ENCODE measurements at places on chromosomes 12 and 14. TPM values are rescaled to one million over a fixed set of nuclear protein-coding genes. Genes with fewer than 3 reads are reported as not detected.

DNA sequence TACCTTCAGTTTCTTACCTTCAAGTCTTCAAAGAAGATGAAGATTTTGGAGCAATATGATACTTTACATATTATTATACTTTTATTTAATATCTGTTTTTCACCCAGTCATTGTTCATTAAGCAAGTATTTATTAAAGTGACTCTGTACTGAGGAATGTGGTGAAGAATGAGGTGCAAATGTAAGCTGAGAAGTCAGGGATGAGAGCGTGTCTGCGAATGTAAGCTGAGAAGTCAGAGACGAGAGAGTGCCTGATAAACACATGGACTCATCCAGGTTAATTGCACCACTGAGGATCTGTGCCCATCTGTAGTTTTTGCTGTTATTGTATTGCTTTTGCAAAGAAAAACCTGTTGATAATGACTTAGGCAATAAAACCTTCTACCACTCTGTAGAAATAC, 211.9 kb upstream of the FAR2 start:
- DNase-seq, result no peak

Gene CCDC197
- not detected for total RNA-seq

Gene PTCSC3
- not detected for total RNA-seq

- DNase-seq, result no peak
Observed at GRCh38 chr12:113359133-113359938, 949 bp downstream of the PLBD2 start.

- DNase-seq, result peak; percentile 77
Observed at GRCh38 chr12:26238341-26239121, 43.2 kb downstream of the SSPN start.

DNA sequence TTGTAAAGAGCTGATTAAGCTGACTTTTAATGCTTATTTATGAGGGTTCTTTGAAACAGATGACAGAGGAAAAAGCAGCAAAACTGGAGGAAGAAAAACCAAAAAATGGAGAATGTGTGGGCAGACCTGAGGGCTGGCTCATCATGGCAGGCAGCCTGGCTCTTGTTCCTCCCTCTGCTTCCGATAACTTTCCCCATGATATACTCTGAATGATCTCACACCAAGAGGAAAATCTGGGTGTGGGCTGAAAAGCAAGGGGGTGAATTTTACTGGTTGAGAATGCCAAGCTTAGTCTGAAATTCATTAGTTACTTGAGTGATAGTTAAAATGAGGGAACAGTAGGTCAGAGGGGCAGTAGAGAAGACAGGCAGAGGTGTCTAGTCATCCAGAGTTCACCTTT, 330.1 kb upstream of the PRICKLE1 start:
- DNase-seq, result no peak

- no peak for DNase-seq
Observed at GRCh38 chr12:116280595-116281290, 3.2 kb upstream of the MED13L start.

Gene CIDEB
- total RNA-seq, result 0.31 TPM

DNA sequence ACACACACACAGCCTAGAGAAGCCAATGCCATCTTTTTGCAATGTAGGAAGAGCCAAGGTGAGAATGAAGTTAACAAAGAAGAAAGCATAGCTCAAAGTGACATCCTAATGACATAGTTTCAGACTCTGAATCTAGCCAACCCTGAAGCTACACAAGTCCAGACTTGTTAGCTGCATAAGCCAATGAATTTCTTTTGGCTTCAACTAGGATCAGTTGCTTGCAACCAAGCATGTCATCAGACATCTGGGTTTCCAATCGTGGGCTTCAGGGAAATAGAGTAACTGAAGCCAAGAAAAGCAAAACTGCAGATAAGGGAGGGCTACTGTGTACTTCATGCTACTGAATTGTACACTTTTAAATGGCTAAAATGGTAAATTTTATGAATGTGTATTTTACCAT, 4.4 kb upstream of the GPHN start:
- no peak for DNase-seq

- DNase-seq, result no peak
Observed at GRCh38 chr12:56110571-56110970, 5.9 kb upstream of the RPL41 start.

- no peak for DNase-seq
Observed at GRCh38 chr12:72207486-72208409, 64.4 kb upstream of the TRHDE start.

Gene HOXC12
- 0.05 TPM for total RNA-seq

GRCh38 chr12:26001530-26001929, 43.0 kb downstream of the RASSF8 start:
- DNase-seq, result no peak

Gene C12orf54
- not detected for total RNA-seq

- DNase-seq, result peak; percentile 78
Observed at GRCh38 chr12:54159140-54159539, 29.6 kb downstream of the SMUG1 start.

DNA sequence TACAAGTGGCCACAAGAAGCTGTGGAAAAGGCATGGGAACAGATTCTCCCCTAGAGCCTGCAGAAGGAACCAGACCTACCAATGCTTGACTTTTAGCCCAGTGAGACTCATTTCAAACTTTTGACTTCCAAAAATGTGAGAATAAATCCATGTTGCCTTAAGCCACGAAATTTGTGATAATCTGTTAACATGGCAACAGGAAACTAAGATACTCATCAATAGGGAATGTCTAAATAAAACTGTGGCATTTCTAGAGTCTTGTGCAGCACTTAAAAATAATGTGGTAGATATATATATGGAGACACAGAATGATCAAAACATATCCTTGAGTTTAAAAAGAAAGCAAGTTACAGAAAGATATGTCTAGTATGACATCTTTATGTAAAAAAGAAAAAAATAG, 12.0 kb downstream of the HECTD4 start:
- DNase-seq, result no peak

- no peak for DNase-seq
Observed at GRCh38 chr14:83120187-83120586, 1586.5 kb upstream of the SEL1L start.

- no peak for DNase-seq
Observed at GRCh38 chr14:30977752-30978151, 47.7 kb upstream of the AP4S1 start.

Gene HSPA2
- total RNA-seq, result 2.2 TPM

GRCh38 chr12:24991209-24992049, 42.5 kb upstream of the BCAT1 start:
- peak; percentile 69 for DNase-seq

Data from HT-29 (cell line).